CD4-positive, alpha-beta T cell treated with Interleukin-2 at 100 ng/mL for 4 hours (primary cell): ENCODE measurements at places on chromosomes 4 and X.

DNA sequence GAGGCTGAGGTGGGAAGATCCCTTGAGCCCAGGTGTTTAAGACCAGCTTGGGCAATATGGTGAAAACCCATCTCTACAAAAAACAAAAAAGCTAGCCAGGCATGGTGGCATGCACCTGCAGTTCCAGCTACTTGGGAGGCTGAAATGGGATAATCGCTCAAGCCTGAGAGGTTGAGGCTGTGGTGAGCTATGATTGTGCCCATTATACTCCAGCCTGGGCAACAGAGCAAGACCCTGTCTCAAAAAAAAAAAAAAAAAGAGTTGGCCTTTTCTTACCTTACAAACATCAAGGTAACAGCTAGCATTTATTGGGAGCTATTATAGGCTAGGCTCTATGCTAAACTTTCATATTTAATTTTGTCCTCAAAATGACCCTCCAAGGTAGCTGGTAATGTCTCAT, 43.4 kb downstream of the PTTG2 start:
- no peak for DNase-seq

DNA sequence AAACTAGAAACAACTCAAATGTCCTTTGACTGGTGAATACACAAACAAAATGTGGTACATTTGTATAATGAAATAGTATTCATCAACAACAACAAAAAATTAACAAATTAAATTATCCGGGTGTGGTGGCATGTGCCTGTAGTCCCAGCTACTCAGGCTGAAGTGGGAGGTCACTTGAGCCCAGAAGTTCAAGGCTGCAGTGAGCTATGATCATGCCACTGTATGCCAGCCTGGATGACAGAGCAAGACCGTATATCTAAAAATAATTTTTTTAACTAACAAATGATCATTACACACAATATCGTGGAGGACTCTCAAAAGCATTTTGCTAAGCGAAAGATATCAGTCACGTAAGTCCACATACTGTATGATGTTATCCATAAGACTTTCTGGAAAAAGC, 71.6 kb upstream of the SORBS2 start:
- no peak for DNase-seq

GRCh38 chr4:80265571-80266252, 752 bp upstream of the FGF5 start:
- no peak for DNase-seq

DNA sequence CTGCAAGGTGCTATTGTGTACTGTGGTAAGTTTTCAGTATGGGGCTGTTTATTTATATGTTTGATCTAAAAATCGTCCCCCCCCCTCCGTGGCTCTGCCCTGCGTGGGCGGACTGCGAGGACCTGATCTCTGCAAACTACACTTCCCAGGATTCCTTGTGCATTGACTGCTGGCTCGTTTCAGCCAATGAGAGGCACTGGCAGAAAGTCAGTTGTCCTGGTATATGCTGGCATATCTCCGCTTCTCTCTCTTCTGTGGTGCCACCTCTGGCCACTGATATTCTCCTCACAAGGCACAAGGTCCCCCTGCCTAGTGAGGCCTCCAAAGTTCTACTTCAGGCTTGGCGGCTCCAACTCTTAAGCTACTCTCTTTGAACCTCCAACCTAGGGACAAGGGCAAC, 168.8 kb upstream of the ZFP42 start:
- DNase-seq: no peak

- DNase-seq: no peak
These were observed 36.8 kb upstream of the TADA2B start for GRCh38 chr4:7006411-7006810.

DNA sequence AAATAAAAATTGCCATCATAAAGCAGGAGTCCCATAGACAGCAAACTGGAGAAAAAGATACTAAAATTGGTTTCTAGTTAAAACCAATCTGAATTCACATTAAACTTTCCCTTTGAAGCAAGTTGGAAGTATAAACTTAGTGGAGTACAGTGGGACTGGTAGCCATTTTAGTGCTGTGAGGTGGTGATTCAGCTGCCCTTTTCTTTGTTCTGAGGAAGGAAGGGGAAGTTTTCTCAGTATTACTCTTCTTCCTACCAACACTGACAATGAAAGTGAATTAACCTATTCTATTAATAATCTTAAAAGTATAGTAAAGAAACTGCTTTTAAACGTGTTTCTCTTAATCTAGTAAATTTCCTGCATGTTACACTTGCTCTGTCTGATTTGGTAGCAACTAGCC, 36.7 kb downstream of the SLC9A6 start:
- DNase-seq: no peak

- no peak for DNase-seq
These were observed 82.2 kb downstream of the APBB2 start for GRCh38 chr4:41132055-41132683.

- no peak for DNase-seq
These were observed 79.7 kb upstream of the PRSS48 start for GRCh38 chr4:151197247-151197646.

- DNase-seq: no peak
These were observed 186.4 kb downstream of the PPP4R3C start for GRCh38 chrX:27276751-27277150.

- DNase-seq: no peak
These were observed 25.1 kb downstream of the DCAF12L2 start for GRCh38 chrX:126141014-126141413.

DNA sequence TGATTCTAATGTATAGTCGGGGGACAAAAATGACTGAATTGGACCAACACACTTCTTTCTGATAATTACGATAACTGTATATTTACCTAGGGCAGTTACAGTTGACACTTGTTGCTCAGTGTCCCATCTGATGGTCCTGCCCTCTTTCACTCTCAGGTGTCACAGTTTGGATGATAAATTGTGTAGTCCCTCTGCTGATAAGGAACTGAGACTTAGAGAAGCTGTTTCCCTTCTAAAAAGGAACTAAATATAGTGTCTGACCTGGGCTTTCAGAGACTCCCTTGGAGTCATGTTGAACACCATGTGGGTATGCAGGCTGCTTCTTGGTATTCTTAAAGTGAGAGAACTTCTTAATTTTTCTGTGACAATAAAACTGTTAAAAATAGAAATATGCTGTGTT, 23.7 kb upstream of the PNPLA4 start:
- no peak for DNase-seq

DNA sequence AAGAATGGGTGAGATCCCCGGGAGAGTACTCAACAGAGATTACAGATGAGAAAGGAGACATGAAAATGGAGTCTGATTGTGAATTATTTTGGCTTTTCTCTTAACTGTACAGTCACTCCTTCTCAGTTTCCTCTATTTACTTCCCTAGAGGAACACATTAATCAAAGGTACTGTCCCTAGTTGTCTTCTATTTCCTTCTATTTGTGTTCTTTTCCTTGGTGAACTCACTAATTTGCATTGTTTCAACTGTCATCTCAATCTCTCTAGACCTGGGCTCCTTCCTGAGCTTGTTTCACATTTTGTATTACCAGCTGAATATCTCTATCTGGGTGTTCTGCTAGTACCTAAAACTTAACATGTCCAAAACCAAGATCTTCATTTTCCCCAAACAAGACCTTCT, 59.8 kb downstream of the ABCB7 start:
- DNase-seq: no peak

- DNase-seq: no peak
These were observed 210.6 kb upstream of the KLF3 start for GRCh38 chr4:38453253-38453881.

DNA sequence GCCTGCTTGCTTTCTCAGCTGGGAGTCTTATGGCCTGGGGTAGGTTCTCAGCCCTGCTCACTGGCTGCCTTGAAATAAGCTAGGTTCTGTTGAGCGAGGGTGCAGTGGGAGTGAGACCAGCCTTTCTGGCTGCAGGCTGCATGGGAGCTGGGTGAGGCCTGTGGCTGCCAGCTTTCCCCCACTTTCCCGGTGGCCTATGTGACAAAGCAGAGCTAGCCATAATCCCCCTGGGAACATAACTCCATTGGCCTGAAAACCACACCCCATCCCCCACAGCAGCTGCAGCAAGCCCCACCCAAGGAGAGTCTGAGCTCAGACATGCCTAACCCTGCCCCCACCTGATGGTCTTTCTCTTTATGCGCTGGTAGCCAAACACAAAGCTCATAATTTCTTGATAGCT, 118.9 kb downstream of the KLHL4 start:
- DNase-seq: no peak

DNA sequence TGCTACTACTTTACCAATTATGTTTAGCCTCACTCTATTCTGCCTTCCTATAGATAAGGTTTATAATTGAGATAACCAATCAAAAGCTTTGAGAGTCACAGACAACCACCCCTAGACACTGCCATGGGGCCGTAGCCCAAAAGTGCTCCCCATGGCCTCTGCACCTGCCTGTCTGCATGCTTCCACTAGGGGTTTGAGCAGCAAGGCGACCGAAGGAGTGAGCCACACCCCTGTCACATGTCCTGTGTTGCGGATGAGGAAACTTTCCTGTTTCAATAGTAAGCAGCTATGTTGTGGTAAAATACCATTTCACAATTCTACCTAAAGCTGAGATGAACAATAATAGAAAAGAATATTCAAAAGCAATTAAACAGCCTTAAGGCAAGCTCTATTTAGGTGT, 856.0 kb upstream of the FRG1 start:
- no peak for DNase-seq

GRCh38 chr4:163595580-163595979, 101.1 kb downstream of the TMA16 start:
- no peak for DNase-seq

DNA sequence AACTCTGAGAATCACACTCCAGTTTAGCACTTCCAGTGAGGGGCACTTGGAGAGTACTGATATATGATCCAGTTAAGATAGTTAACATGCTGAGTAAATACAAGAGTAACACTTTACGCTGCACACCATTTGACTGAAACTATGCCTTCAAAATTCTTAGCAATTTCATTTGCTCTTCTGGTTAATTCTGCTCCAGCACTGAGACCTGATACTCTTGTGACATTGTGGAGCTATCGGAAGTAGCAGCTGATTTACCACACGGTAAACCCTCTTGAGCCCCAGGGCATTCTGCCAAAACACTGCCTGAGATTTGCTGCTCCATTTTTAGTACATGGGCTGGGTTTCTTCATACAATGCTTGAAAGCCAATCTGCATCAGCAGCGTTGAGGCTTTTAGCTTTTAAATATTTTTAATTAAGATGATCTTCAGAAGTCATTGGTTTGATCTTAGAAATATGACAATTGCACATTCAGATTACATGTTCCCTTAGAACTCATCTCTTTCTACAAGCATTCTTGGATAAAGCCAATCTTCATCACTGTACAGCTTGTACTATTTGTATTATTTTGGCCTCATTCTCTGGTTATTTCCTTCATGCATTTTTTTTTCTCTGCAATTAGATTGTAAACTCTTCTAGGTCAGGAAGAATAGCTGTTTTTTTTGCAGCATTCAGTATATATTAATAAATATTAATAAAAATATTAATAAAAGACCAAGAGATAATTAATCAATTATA, 67.8 kb upstream of the ETNPPL start:
- DNase-seq: no peak

- DNase-seq: no peak
These were observed 167.3 kb upstream of the SH3RF1 start for GRCh38 chr4:169438057-169438480.

- no peak for DNase-seq
These were observed 54.5 kb downstream of the TENM3 start for GRCh38 chr4:182297659-182298058.

- no peak for DNase-seq
These were observed 34.1 kb downstream of the PRRG1 start for GRCh38 chrX:37383313-37383712.

DNA sequence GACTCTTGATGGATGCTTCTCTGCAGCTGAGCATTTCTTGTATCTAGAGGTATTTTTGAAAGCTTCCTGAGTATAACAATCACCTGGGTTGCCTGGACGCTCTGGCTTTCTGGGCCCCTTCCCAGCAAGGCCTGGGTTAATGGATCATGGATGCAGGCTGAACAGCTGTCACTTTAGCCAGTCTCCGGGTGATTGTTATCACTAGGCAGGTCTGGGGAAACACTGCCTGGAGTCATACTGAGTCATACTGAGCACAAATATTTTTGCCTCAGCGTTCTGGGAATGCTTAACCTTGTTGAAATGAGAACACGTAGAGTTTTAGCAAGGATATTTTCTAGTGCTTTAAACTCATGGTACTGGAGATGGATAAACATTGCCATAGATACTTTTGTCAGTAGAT, 102.6 kb downstream of the PHEX start:
- no peak for DNase-seq

- no peak for DNase-seq
These were observed 107.0 kb downstream of the CT47B1 start for GRCh38 chrX:120768681-120769080.

DNA sequence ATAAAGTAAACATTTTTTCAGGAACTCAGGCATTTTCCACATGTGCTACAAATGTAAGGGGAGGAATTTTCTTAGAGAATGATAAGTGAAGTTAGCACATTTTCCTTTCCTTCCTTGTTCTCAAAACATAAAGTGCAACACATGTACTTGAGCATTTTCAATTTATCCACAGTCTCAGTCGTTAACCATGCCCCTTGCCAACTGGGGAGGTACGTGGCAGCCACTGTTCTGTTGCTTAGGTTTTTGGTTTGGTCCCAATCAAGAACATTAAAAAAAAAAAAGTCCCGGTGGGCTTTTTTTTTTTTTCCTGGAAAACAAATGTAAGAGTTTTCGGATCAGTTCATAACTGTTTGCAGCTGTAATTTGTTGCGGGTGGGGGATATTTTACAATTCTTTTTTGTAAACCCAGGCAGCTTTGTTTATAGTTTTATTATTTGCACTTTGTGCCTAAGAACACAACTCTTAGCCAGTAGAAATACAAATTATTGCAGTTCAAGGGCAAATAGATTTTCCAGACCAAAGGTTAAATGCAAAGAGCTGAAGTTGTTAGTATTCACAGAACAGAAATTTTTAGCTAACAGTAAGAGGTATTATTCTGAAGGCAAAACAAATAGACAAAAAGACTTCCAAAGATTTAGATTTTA, 112.1 kb upstream of the NAP1L5 start:
- no peak for DNase-seq

DNA sequence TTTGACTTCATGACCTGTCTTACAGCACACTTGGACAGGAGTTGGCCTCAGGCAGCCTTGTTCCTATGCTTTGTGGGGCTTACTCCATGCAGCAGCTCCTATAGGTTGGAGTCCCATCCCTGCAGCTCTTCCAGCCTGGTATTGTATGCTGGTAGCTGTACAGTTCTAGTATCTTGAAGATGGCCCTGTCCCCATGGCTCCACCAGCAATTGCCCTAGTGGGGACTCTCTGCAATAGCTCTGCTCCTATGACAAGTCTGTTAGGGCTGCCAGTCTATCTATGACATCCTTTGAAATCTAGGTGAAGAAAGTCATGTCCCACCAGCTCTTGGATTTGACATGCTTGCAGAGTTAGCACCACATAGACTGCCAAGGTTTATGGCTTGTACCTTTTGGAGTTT, 252.6 kb downstream of the ANTXR2 start:
- DNase-seq: no peak

DNA sequence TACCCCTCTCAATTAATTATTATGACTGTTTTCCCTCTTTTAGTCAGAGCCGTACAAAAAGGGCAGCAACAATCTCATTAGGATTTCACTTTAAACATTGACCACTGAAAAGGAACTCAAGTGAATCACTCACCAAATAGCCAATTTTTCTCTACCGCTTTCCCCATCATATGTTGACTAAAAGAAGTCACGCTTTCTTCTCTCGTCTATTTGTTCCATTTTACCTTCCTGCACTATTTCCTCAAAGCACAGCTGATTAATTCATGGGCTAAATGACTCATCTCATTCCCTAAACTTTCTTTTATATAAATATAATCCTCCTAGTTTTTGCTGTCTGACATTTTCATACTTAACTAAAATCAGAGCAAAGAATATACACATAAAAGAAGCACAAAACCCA, 8.2 kb downstream of the MID1 start:
- DNase-seq: no peak
